Stimulated activated CD4-positive, alpha-beta T cell treated with anti-CD3 and anti-CD28 coated beads, Interleukin-15, amount 100 ng/mL, for 1 hour (primary cell): ENCODE measurements at places on chromosomes 5 and 9.

DNA sequence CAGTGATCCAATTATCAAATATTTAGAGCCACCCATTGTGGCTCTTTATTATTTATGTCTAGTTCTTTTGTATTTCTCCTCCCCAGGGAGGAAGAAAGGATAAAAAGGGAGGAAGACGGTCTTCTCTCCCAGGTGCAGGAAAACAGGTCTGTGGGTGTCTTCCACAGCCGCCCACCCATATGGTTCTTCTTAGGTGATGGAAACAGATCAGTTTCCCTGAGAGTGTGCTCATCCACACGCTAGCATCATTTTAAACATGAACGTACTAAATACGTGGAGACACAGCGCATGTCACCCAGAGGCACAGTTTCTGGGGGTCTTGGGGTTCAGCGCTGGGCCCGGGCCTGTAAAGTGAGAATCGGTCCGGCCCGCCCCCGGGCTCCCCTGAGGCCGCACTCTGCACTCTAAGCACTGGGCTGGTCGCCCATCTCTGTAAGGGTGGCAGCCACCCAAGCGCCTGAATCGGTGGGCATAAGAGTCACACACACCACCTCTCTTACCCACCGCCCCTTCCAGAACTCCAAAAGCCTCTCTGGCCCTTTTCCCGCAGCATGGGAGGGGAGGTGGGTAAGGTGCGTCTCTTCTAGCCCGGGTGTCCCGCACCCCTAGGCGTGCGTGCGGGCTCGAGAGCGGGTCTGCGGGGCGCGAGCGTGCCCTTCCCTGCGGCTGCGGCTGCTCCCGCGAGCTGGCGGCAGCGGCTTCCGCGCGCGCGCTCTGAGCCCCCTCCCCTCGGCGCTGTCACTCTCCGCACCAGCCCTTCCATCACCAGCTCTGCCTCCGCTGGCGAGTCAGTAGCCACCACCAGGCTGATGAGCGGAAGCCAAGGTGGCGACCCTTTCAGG is 1.3 kb downstream of the PTCH1 start:
- no peak for DNase-seq

- no peak for DNase-seq
Measured at GRCh38 chr9:93520523-93520922, 55.9 kb upstream of the PHF2 start.

- DNase-seq, result no peak
Measured at GRCh38 chr9:16960084-16960483, 89.6 kb upstream of the BNC2 start.

- DNase-seq, result no peak
Measured at GRCh38 chr5:32504989-32505596, 60.6 kb upstream of the ZFR start.

DNA sequence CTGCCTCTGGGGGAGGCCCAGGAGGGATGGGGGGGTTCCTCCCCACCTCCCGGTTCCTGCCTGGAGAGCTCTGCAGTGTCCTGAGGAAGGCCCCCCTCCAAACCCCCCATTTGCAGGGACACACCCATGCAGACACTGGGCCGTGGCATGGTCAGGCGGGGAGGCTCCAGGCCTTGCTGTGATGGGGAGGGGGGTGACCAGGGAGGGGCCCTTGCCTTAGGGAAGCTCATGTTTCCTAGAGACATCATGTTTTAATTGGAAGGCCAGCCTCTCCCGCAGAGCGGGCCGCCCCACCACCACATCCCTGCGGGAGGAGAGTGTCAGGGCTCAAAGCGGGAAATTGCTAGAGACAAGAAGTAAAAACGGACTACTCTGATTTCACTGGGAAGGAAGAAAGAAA is 12.0 kb downstream of the PRRX2 start:
- DNase-seq, result no peak

DNA sequence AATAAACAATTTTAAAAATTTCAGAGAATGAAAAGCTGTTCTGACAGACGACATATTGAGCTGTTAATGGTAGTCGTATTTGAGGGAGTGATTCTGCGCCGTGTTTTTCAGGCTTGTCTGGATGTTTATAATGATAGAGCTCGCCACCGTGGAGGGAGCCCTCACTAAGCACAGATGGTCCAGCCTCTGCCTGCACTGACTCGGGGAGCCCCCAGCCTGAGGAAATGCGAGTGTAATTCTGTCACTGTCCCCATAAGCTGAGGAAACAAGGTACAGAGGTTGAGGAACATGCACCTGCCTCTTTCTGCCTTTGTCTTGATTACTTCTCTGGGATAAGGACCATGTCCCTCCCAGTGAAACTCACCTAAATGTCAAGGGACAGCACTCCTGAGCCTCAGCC is 7.4 kb upstream of the DBH start:
- no peak for DNase-seq

- DNase-seq, result no peak
Measured at GRCh38 chr5:151569132-151570046, 21.7 kb downstream of the FAT2 start.

- DNase-seq, result no peak
Measured at GRCh38 chr9:10534850-10535249, 78.0 kb downstream of the PTPRD start.

DNA sequence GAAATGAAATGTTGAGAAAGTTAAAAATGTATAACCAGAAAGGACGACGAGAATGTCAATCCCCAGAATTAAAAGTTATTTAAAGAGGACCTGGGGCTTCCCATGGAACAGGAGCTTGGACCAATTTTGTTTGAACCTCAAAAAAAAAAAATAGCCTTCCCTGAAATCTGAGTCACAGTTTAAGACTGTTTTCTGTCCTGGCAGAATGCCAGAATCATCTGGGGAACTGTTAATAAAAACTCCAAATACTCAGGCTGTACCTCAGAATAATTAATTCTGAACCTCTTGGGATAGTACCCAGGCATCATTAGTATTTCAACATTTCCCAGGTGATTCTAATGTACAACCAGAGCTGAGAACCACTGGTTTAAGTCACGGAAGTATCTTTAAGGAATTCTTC is 102.2 kb upstream of the SLCO6A1 start:
- DNase-seq, result no peak

- no peak for DNase-seq
Measured at GRCh38 chr5:95237324-95237723, 47.6 kb downstream of the MCTP1 start.

DNA sequence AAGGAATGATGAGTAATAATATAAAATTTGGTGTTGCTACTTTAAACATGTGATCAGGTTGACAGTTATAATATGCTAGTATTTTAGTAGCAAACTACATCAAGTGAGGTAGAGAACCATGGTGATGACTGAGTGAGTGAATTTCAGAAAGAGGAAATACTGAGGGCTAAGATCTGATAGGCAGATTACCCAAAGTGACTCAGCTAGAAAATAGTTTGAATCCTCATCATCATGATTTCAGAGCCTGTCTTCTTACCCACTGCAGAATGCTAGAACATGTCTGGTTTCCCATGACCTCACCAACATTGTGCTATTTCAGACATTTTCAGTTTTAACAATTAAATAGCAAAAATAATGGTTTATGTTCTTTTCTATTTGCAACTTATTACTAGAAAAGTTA is 602.1 kb downstream of the TAF11L14 start:
- DNase-seq, result no peak

DNA sequence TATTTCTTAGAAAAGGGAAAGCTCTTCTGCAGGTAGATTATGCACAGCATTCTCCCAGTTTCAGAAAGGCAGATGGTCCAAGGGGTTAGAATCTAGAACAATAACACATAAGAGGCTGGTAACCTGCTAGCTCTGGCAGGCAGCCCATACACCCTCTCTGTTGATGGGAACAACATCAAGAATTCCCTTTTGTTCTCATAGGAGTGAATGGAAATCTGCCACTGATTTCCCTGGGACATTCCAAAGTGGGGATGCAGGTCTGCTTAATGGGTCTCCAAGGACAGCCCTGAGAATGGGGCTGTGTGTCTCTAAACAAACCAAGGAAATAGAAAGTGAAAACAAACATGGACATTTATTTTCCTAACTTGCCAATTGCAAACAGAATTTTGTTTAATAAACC is 456.8 kb downstream of the EBF1 start:
- DNase-seq, result no peak

GRCh38 chr9:111063332-111063731 is 25.1 kb upstream of the LPAR1 start:
- DNase-seq, result no peak

GRCh38 chr9:18238752-18239447 is 235.1 kb upstream of the ADAMTSL1 start:
- DNase-seq, result no peak

GRCh38 chr5:124650951-124651662 is 95.3 kb downstream of the ZNF608 start:
- DNase-seq, result no peak

DNA sequence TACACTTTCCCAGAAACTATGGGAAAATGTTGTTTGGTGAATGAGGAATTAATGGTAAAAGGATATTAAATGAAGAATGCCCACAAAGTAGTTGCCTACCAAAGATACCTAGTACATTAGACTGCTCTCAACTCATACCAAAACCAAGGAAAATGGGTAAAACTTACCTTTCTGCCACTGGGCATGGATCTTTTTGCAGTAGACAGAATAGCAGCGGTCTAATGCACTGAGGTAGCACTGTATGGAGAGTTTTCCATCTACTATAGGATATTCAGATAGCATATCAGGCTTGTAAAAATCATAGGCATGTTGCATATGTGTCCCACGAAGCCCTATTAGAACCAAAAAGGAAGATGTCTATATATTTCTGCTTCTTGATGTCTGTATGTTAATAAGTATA is 16.4 kb downstream of the HMGCS1 start:
- DNase-seq, result no peak

GRCh38 chr9:23630488-23630887 is 195.6 kb downstream of the ELAVL2 start:
- DNase-seq, result no peak

GRCh38 chr5:143170977-143171376 is 232.5 kb downstream of the NR3C1 start:
- no peak for DNase-seq

GRCh38 chr5:154228696-154229095 is 38.2 kb downstream of the GALNT10 start:
- no peak for DNase-seq

- no peak for DNase-seq
Measured at GRCh38 chr5:124303366-124303765, 443.1 kb downstream of the ZNF608 start.

DNA sequence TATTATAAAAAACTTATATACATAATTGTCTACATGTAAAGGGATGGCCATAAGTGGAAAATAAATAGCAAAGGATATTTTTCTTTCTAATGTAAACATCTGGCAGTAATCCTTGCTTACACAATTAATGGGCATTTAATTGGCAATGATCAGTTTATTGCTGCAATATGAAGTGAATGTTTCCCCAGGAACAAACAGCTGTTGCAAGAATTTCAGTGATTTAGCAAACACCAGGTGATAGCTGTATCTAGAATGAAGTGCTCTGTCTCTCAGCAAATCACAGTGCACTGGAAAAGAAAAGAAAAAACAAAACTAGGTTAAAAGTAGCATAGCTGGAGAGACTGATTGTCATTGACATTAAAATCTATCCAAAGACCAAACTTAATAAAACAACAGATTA is 594.5 kb upstream of the ARRDC3 start:
- no peak for DNase-seq

- no peak for DNase-seq
Measured at GRCh38 chr5:161001604-161002003, 149.6 kb upstream of the ATP10B start.

- DNase-seq, result no peak
Measured at GRCh38 chr9:108994695-108995094, 18.6 kb downstream of the CTNNAL1 start.

DNA sequence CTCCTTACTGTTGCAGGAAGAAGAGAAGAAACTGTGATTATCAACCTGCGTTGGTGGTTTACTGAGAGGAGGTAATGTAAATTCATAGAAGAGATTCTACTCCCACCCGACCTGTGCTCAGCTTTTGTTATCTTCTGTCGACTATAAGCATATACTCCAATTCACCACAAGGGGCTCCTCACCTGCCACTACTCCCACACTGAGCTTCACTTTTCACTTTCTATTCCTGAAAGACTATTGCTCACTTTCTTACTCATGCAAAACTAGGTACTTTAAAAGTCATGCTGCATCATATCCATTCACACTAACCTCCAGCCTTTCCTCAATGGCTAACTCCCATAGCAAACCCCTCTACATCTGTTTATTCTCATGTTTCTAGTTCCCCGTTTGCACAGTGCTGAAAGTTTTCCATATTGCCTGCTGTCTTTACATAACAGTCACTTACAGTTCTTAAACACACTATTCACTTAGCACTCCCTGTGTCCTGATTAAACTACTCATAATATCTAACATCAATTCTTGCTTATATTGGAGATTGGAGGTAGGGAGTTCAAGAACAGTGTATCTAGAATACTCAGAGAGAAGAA is 1062.6 kb downstream of the NR2F1-AS1 start:
- DNase-seq, result no peak

GRCh38 chr5:112636751-112637150 is 100.9 kb upstream of the APC start:
- DNase-seq, result no peak

GRCh38 chr9:130450344-130451003 is 5.7 kb downstream of the ASS1 start:
- DNase-seq, result no peak

DNA sequence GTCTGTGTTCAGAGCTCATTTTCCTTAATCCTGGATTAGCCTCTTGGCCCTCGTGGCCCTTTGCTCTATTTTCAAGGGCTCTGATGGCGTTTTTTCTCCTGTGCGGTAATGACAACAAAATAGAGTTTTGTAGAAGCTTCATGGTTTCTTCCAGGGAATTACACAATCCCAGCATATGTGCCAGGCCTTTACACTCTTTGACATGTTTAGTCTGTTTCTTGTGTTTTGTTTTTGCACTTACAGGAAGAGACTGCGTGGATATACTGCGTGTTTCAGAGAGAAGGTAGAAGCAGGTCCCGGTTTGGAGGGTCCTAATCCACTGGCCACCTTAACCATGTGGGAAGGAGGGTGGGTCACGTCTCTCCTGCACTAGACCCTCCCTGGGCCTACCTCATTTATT is 400.2 kb upstream of the IRX4 start:
- no peak for DNase-seq

- DNase-seq, result no peak
Measured at GRCh38 chr5:101929628-101930027, 366.5 kb downstream of the SLCO4C1 start.

DNA sequence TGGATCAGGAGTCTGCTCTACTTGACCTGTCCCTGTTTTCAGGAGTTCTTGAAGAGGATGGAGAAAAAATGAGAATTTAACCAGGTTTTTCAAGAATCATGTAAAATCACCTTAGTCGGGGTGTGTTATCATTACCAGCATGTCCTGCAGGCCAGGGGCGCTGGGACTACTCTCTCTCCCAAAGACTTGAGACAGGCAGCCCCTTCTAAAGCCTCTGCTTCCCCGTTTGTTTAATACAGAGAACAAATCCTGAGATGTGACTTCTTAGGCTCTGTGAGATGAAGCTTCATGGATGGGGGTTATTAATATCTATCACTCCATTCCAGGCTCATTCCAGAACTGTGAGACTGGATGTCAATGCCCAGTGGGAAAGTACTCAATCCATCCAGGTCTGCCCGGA is 3.0 kb downstream of the PAX5 start:
- no peak for DNase-seq

GRCh38 chr5:55570026-55570425 is 35.3 kb upstream of the PLPP1 start:
- no peak for DNase-seq

- DNase-seq, result no peak
Measured at GRCh38 chr5:25441810-25442209, 797.0 kb upstream of the CDH10 start.

- DNase-seq, result no peak
Measured at GRCh38 chr5:34657988-34658387, 1.9 kb downstream of the RAI14 start.
